Dorsolateral prefrontal cortex (tissue), 122 donors: ENCODE measurements at places on chromosomes 1 and 21.

DNA sequence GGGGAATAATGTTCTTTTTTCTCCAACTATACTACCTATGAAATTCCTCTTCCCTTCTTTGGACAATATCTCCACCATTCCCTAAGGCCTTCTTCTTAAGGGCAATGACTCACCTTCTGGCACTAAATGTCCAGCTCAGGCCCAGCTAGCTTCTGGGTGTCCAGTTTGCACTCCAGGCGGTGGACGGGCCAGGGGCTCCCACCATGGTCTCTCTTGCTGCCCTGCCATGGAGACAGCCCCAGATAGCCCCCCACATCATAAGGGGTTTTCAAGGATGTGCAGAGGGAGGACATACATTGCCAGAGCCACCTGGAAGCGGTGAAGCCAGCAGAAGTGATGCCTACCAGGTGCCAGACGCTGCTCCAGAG is 43.8 kb downstream of the C1orf198 start:
- DNase-seq: no peak

- DNase-seq: no peak
Measured at GRCh38 chr1:33302325-33302724, 18.6 kb downstream of the A3GALT2 start.

DNA sequence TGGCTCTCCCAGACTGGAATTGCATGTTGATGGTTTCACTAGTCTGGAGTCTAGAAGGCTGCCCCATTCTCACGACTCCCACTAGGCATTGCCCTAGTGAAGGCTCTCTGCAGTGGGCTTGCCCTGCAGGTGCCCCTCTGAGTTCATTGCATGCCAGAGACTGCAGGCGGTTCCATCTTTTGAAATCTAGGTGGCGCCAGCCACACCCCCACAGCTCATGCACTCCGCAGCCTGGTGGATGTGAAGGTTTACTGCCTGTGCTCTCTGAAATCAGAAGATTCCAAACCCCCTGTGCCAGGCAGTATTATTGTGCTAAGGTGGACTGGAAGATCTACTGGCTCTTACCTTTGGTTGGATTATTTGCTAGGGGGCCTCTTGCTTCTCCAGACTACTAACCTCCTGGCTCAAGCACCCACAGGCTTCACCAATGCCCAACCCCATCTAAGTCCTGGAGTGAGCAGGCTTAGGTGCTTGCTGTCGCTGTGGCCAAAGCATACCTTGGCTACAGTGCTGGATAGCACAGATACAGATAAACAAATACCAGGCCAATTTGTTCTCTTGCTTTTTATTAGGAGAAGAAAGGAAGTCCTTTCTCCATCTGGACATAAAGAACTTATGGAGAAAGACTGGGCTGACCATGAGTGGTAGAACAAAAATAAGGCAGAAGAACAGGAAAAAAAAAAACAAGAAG is 83.5 kb upstream of the SIM2 start:
- no peak for DNase-seq

DNA sequence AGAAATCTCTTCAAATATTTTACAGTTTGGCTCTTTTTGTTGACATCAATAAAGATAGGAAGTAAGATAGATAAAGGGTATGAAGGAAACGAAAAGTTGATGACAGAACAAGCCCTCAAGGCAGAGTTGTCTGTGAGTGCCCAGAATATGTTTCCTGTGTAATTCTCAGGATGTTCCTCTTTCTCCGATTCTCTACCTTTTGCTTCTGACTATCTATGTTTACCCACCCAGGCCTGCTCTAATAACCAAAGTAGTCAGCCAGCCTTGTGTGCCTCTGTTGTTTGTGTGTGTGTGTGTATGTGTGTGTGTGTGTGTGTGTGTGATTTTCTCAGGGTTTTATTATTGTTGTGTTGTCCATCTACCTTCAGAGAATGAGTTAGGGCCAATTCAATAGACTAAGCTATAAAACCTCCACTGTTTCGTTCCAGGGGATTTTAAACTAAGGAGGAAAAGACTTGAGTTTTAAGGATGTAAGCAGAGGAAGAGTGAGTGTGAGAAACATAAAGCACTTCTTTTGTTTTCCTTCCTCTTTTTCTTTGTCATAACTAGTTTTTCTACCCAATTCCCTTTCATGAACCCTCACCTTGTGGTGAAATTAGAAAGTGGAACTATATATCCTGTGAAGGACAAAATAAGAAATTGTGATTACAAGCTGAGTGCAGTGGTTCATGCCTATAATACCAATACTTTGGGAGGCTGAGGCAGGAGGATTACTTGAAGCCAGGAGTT is 627.4 kb upstream of the NR5A2 start:
- no peak for DNase-seq

DNA sequence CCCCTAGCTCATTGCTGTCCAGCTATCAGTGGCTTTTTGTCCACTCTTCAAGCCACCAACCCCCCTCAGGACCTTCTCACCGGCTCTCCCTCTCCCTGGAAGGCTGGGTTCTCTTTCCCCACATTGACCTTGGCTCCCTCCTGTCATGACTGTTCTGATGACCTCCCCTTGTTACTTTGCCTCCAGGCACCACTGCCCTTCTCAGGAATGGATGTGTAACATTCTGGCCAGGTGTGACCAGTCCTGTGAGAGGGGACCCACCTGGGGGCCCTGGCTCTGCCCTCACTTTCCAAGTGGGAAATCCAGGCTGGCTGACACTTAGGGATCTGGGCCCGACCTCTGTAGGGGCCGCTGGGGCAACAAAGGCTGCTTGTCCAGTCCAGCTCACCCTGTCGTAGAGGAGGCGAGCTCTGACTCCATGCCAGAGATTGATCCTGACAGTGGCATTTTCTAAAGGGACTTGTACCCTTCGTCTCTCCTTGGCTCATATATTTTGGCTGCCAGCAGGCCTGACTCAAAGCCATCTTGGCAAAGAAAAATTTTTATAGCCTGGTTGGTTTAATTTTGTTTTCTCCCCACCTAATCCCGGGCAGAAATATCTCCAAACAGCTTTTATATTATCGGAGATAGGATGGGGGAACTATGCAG is 37.9 kb upstream of the USP24 start:
- no peak for DNase-seq

- no peak for DNase-seq
Measured at GRCh38 chr1:58881471-58881994, 97.7 kb upstream of the JUN start.

- no peak for DNase-seq
Measured at GRCh38 chr1:100721526-100722207, 2.1 kb downstream of the VCAM1 start.

DNA sequence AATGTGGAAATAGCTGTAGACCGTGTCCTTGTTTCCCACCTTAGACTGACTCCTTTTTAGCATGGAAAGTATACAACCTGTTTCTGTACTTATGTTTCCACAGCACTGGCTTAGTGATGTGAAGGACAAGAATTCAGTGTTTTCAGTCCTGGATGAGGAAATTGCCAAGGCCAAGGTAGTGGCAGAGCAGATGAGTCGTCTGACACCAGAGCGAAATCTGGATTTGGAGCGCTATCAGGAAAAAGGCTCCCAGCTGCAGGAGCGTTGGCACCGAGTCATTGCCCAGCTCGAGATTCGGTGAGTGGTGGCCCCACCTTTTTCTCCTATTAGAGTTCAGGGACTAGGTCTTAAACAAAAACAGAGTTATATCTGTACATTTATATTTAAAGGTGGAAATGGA is 112.6 kb downstream of the MACF1 start:
- no peak for DNase-seq

DNA sequence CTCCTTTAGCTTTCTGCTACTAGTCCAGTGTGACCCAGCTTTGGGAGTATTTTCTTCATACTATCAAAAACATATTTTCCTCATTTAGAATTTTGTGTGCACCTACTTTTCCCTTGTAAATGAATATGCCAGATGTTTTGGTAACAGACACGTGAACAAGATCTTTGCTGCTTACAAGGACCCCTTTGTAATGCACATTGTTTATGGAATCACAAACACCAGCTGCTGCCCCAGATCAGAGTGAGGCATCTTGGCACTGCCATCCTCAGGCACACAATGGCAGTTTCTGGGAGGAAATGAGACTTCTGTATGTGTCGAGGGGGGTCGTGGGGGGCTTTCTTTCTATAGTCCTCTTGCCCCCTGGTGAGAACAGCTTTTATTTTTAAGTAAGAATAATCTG is 115.7 kb downstream of the RGL1 start:
- DNase-seq: peak; percentile 73

DNA sequence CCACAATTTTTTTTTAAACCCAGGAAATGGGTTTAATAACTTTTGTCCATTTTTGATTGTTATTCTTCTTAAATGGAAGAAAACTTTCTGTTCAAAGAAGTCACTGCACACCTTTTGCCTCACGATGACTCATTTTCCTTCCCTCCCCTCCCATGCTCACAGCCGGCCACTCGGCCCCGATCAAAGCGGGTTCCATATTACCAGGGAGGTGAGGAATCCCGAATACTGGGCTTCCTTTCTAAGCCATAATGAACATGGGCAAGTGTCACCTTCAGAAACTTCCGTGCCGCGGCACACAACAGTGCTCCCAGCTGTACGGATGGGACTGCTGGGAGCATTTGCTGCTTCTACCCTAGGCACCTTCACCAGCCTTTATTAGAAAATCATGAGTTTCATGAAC is 121.4 kb downstream of the HLCS start:
- no peak for DNase-seq

DNA sequence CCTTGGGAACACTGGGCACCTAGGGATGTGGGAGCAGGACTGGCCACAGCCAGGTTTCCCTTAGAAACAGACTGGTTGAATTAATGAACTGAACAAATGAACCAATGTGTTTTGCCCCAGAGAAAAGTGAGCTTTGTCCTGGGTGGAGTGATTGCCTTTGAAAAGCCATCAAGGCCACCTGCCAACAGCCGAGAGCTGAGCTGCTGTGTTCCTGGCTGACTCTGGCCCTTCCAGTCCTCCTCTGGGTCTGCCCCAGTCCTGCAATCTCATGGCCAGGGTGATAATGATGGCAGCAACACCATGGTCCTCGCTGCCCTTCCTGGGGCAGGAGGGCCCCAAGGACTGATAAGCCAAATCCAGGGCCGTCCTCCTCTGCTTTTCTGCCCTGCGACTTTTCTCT is 18.2 kb upstream of the GJA9 start:
- no peak for DNase-seq

GRCh38 chr1:185112356-185112755 is 44.4 kb downstream of the TRMT1L start:
- no peak for DNase-seq

GRCh38 chr1:60160141-60160540 is 86.6 kb upstream of the C1orf87 start:
- DNase-seq: no peak

GRCh38 chr1:100253552-100253951 is 3.9 kb upstream of the DBT start:
- DNase-seq: no peak

- no peak for DNase-seq
Measured at GRCh38 chr1:224684979-224685425, 68.9 kb downstream of the CNIH3 start.

DNA sequence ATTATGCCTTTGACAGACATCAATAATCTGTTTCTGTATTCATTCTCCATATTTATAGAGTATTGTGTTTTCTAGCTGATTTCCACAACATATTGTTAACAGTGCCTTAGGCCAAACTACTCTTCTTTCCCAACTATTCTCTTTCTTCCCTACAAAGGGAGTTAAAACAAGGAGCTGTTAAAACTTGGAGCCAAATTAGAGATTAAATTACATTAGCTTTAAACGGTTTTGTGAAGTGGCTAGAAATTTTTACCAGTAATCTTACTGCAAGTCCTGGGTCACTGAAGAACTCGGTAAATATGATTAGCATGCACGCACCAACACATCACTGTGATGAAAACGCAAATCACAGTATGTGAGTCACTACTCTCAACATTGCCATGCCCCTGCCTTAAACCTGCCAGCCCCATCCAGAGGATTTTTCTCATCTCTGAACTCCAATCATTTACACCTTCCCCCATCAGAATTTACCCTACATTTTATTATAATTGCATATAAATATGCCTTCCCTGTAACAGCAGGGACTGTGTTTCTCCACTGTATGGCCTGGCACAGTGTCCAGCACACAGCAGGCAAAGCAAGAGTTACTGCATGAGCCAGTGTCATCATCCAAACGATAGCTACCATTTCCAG is 1.5 kb upstream of the PRDX6 start:
- no peak for DNase-seq

DNA sequence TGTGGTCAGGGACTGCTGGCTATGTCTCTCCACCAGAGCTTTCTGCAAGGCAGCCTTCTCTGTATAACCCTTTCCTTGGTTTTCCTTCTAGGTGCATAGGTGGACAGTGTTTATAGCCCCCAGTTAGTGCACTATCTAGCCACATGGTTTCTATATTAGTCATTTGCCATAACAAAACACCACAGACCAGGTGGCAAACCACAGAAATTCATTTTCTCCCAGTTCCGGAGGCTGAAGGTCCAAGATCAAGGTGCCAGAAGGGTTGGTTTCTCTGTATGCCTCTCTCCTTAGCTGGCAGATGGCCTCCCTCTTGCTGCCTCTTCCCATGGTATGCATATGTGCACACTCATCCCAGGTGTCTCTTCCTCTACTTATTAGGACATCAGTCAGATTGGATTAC is 106.4 kb downstream of the KAZN start:
- DNase-seq: no peak

DNA sequence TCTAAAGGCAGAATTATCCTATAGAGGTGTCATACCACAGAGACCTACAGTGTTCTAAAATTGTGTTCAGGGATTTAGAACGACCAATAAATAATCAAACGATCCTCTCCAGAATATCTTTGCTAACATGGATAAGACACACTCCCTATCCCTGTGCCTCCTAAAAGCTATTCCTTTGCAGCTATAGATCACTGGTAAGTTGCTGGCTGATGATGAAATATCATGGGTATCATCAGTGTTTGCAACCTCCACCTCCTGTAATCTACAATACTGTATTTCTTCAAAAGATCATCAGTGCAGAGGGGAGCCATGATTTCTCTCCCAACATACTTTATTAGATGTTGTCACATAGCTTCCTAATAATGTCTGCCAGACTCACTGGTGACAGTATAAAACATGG is 201.9 kb downstream of the NTNG1 start:
- DNase-seq: no peak

GRCh38 chr1:219954736-219955421 is 26.5 kb upstream of the SLC30A10 start:
- no peak for DNase-seq

DNA sequence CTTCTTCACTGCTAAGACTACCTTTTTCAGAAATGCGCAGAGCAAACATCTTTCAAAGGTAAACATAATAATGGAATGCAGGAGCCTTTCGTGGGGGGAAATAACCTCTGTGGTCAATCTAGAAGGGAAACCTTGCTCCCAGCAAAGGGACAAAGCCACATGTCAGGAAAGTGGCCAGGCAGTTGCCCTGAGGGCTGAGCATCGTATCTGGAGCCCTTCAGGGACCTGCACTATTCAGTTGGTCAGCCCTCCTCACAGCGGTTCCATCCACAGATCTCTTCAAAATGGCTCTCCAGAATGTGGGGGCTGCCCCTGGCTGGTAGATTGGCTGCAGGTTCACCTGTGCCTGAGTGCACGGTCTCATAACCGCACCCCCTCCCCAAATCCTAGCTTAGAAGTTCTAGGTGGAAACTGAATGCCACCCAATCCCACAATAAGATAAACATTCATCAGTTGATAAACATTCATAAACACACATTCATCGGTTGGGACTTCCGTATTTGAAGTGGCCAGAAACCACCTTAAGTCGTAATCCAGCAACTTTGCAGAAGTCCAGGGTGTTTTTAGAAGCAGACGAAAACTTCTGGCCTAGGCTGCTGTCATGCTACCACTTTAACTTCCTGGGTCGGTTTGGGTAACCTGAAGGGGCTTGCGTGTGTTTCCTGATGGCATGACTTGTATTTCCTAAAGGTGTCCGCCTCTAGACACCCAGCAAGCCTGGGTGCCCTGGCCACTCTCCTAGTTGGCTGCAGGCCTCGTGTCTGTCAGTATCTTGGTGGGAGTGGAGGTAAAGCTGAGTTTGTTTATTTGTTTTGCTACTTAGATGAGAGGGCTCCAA is 50.5 kb downstream of the RASSF5 start:
- no peak for DNase-seq
